ENCODE measurements at places on chromosomes 11 and 22. TPM values are rescaled to one million over a fixed set of nuclear protein-coding genes. Genes with fewer than 3 reads are reported as not detected.

DNA sequence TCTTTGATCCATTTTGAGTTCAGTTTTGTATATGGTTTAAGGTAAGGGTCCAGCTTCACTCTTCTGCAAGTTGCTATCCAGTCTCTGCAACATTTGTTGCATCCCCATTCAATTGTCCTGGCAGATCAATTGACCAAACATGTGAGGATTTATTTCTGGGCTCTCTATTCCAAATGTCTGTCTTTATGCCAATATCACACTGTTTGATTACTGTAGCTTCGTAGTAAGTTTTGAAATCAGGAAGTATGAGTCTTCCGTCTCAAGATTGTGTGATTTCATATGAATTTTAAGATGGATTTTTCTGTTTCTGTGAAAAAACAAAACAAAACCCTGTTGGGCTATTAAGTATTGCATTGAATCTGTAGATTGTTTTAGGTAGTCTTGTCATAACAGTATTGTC is 17.0 kb downstream of the APLP2 start:
- no peaks in the 10 kb centered on the region for H3K27me3 ChIP-seq
- H3K27ac ChIP-seq = no peak overlapping the region
- H3K4me1 ChIP-seq = peaks cover 40% of the 10 kb centered on the region
- H3K36me3 ChIP-seq = no peaks in the 10 kb centered on the region

The PAMR1 gene
- 4.5 TPM for total RNA-seq

- no peaks in the 10 kb centered on the region for H3K27me3 ChIP-seq
- no peak overlapping the region for H3K27ac ChIP-seq
- no peak for DNase-seq
- no peaks in the 10 kb centered on the region for H3K4me1 ChIP-seq
- H3K36me3 ChIP-seq = no peaks in the 10 kb centered on the region
Observed at GRCh38 chr11:18367431-18367830, 26.9 kb upstream of the LDHA start.

GRCh38 chr11:34264303-34265110 is 93.3 kb downstream of the ABTB2 start:
- no peak overlapping the region for H3K4me3 ChIP-seq
- no peaks in the 10 kb centered on the region for H3K36me3 ChIP-seq
- H3K27me3 ChIP-seq = no peaks in the 10 kb centered on the region
- H3K27ac ChIP-seq = no peak overlapping the region
- peaks cover 31% of the 10 kb centered on the region for H3K4me1 ChIP-seq

DNA sequence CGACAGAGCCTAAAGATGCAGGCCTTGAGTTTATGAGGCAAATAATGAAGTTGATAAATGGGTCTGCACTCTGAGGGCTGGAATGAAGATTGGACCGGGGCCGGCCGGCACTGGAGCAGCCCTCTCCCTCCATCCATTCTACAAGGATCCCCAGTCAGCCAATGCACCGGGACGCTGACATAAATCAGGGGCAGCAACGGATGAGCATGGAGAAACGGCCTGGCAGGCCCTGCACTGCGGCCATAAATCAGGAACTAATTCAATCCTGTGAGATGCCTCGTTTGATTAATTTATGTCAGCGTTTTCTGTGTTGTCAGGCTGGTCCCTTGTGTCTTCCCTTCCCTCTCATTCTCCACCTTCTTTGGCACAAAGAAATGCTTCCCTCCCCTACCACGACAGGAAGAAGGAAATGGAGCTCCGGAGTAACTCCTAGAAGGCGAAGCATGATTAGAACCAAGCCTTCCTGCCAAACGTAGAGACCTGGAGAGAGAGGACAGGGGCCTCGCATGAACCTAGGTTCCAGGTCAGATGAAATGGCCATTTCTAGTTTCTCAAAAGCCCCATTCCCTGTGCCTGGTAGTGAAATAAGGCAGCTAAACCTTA is 358.4 kb downstream of the OPCML start:
- H3K4me1 ChIP-seq = no peaks in the 10 kb centered on the region
- H3K27ac ChIP-seq = no peak overlapping the region
- H3K36me3 ChIP-seq = no peaks in the 10 kb centered on the region
- H3K4me3 ChIP-seq = no peak overlapping the region
- no peak for DNase-seq
- no peaks in the 10 kb centered on the region for H3K27me3 ChIP-seq

DNA sequence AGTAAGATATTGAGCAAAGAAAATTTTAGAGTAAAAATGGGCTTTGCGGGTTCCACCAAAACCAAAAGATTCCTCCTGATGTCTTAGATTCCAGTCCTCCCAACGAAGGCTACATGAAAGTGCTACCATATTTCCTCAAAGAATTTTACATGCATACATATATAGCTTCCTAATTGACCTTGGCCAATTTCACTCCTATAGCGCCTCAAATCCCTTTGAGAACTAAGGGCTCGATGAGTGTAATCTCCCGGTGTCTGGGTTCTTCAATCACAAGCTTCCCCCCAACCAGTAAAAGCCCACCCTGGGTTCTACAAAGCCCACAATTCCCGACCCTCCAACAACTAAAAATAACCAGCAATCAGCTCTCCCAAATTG is 1.2 kb downstream of the SIK3 start:
- H3K36me3 ChIP-seq = no peaks in the 10 kb centered on the region
- no peaks in the 10 kb centered on the region for H3K27me3 ChIP-seq
- H3K27ac ChIP-seq = no peak overlapping the region
- peak overlapping the region; percentile 74 for H3K4me3 ChIP-seq

DNA sequence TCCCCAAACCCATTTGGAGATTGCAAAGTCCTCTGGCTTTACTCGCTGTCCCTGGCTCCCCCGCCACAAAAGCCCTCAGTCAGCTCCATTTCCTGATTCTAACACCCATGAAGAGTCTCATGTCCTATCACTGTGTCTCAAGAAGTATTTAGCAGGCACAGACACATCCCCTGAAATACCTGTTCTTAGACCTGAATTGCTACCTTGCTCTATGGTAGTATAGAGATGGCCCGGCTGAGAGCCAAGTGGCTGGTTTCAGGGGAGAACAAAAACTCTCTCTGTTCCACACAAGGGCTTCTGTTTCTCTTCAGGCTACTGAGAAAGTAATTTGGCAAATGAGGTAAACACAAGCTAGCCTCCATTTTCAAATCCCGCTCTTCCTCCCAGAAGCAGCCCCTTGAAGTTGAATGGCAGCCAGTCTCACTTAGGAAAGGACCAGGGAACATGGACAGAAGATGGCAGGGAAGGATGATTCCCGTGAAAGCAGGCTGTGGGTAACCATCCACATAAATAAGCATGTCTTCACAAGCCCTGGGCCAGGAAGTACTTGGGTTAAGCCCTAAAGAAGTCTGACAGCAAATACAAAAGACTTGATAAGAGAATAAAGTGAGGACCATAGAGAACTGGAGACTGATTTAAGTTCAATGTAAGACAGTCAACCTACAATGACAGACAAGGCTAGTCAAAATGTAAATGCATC is 137.8 kb downstream of the C11orf58 start:
- no peaks in the 10 kb centered on the region for H3K27me3 ChIP-seq
- no peaks in the 10 kb centered on the region for H3K36me3 ChIP-seq
- peaks cover 33% of the 10 kb centered on the region for H3K4me1 ChIP-seq
- DNase-seq = no peak

DNA sequence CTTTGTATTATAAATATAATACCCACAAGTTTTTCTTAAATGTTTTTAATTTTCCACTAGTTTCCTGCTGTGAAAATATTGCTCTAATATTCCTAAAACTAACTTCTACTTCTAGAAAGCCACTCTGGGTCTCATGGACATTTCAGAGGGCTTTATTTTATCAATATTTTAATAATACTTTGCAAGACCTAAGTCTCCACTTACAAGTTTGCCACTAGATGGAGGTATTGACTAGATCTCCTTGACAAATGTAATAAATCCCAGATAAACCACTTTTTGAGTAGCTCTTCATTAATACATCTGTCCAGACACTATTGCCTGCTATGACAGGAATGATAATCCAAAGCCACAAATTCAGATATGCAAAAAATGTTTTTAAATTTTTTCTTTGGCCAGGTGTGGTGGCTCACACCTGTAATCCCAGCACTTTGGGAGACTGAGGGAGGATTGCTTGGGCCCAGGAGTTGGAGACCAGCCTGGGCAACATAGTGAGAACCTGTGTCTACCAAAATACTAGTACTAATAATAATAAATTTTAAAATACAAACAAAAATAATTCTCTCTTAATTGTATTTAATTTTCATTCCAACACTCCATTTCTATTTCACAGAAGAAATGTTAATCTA is 3.5 kb upstream of the ACAT1 start:
- H3K36me3 ChIP-seq = no peaks in the 10 kb centered on the region
- no peak for DNase-seq
- no peaks in the 10 kb centered on the region for H3K27me3 ChIP-seq
- peaks cover 31% of the 10 kb centered on the region for H3K4me1 ChIP-seq
- no peak overlapping the region for H3K27ac ChIP-seq

The PATE2 gene
- total RNA-seq = not detected

Data from heart right ventricle (tissue), 16 donors.